Activated naive CD4-positive, alpha-beta T cell treated with anti-CD3 and anti-CD28 coated beads for 36 hours (primary cell): ENCODE measurements at places on chromosomes 2 and 18. TPM values are rescaled to one million over a fixed set of nuclear protein-coding genes. Genes with fewer than 3 reads are reported as not detected.

Gene DSG1
- not detected for total RNA-seq

Gene B4GALT6
- total RNA-seq, result 2.7 TPM

Gene PLEKHB2
- total RNA-seq, result 43.4 TPM

Gene CNRIP1
- not detected for total RNA-seq

Gene ERBB4
- not detected for total RNA-seq

Gene TMEM178A
- 0.55 TPM for total RNA-seq

Gene RGPD3
- total RNA-seq, result not detected

Gene ABCB11
- total RNA-seq, result not detected

Gene UGT1A4
- not detected for total RNA-seq

Gene UGT1A9
- total RNA-seq, result not detected

Gene ZDBF2
- 3.9 TPM for total RNA-seq

Gene SLC8A1
- total RNA-seq, result 0.60 TPM

Gene EMILIN1
- 0.29 TPM for total RNA-seq

Gene TRIM43
- total RNA-seq, result not detected

Gene ZC3H6
- total RNA-seq, result 18.5 TPM

Gene C1QL2
- total RNA-seq, result not detected

Gene DYSF
- 0.07 TPM for total RNA-seq

Gene RBKS
- 1.1 TPM for total RNA-seq

Gene SATB2
- 0.02 TPM for total RNA-seq

Gene TCF23
- not detected for total RNA-seq
